Cortex of kidney (tissue), 1 donor: ENCODE measurements at places on chromosomes 6 and 20.

DNA sequence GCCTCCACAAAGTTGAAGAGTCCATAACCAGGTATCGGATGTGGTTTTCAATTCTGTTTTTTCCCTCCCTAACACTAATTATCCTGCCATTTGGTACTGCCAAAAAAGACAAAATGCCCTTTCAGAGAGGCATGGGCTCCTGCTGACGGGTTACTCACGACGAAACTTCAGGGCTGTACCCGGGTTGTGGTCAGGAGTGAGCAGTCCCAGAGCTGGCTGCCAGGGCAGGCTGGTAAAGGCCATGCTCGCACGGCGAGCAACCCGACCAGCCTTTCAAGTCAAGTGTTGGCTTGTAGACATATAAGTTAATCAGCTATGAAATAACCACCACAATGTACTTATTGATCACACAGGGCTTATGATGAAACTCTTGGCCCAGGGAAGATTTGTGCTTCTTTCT lies 152.5 kb downstream of the FOXC1 start:
- DNase-seq: no peak

GRCh38 chr6:16928387-16928786 lies 167.1 kb upstream of the ATXN1 start:
- DNase-seq: no peak

DNA sequence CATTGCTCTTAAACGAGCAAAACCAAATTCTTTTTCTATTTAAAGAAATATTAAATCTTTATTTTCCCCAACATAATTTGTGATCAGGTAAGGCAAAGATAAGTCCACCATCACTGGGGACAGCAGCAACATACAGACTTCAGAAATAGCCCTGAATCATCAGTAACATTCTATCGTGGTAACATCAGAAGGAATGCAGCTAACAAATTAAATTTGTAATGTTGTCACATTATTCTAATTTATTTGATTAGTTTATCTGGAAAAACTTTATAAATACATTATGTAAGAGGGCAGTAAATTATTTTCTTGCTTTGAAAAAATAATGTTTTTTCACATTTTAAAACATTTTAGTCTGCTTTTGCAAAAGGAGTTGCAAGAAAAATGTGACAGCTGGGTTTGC lies 53.6 kb upstream of the BCLAF1 start:
- no peak for DNase-seq

DNA sequence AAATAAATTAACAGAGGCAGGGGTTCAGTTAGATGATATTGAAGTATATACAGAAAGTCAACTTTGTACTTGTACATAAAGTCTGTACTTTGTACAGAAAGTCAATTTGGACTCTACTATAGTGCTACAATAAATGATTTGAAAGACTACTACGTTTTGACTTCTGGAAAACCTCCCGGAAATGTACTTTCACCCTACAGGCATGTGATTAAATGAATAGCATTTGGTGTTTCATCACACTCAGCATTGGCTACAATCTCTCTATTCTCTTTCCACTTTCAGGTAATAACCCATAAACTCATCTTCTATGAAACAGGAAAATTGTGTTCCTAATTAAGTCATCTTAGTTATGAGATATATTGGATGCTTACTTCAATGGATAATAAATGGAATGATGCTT lies 25.6 kb upstream of the MC3R start:
- DNase-seq: no peak

DNA sequence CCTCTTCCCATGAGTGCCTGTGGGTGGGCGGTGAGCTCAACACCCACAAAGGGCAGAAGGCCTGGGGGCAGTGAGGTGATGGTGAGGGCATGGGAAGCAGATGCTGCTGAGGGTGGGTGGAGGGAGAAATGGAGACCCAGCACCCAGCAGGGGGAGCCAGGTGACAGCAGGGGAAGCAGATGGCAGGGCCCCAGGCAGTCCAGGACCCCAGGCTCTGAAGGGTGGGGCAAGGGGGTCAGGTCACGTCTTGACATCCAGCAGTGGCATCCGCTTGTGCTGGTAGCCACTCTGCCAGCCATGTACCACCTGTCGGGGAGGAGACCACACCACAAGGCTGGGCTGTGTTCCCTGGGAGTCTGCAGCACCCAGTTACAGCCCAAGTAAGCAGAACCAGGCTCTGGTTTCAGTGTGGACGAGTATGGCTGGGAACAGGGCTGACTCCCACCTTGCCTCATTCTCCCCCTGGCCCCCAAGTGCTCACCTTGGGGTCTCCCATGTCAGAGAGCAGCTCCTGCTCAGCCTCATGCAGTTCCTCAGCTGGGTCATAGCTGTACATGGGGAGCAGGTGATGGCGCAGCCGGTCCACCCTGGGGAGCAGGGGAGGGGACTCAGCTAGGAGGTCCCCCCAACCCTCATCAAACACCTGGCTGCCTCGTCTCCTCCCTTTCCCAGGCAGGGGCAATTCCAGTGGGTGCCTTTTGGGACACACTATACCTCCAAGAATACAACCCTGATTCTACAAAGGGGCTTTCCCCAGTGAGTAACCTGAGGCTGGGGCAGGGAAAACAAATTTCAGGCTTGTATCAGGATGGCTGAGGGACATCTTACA lies 2.0 kb downstream of the SMIM29 start:
- DNase-seq: no peak
